NB4 (cell line): ENCODE measurements at places on chromosomes 7 and 10.

- DNase-seq, result peak; percentile 12
Observed at GRCh38 chr7:80918399-80918798, 452 bp downstream of the SEMA3C start.

- DNase-seq, result no peak
Observed at GRCh38 chr10:71799608-71800453, 26.5 kb upstream of the VSIR start.

DNA sequence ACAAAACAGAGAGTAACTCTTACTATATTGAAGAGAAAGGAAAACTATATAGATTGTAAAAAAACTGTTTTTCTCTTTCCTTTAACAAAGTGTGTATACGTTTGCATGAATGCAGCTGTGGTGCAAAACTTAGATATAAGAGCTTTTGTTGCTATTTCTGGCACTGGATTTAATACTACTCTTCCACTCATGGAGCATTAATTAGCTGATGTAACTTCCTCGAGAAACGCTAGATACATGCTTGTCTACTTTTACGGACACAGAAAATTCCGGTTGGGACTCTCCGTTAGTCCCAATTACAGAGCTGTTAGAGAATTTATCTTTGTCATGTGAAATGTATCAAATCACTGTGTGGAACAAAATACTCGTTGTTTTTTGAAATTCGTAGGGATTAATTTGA, 135.5 kb downstream of the ZNF22 start:
- DNase-seq, result no peak

- peak; percentile 55 for DNase-seq
Observed at GRCh38 chr7:2116989-2117591, 115.7 kb downstream of the MAD1L1 start.

- DNase-seq, result peak; percentile 67
Observed at GRCh38 chr10:62817121-62817765, 1.1 kb upstream of the EGR2 start.
